A673 (cell line): ENCODE measurements at places on chromosomes 1 and 21.

GRCh38 chr1:83839566-83840173, 159.3 kb downstream of the TTLL7 start:
- no peak for DNase-seq

DNA sequence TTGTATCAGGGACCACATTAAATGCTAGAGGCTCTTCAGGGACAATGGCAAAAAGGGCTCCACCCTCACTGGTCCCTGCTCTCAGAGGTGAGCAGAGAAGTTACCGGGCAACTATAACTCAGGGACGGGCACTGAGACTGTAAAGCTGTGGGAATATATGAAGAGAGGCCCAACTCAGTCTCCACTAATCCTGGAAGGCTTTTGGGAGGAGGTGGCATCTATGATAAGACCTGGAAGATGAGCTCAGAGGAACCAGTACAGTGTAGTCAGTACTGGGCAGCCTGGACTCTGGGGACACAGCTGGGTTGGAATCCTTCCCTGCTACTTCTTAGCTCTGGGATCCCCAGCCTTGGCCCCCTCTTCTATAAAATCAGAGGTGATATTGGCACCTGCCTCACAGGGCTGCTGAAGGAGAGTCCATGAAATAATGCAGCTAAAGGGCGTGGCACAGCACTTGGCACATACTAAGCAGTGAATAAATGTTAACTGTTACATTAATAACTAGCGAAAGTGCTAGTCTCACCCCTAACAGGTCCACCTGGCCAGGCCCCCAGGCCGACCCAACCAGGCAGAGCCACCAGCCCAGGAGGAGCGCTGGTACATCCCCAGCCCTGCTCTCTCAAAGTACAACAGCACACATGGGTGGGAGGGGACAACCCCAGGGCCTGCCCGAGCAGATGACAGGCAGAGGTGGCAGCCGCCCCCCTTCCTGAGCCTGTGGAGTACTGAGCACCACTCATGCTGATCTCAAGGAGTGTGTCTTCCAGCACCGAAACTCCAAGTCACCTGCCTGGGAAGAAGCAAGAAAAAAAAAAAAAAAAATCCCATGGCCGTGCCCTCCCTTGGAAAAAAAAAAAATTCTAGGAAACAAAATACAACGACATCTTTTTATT, 62.7 kb downstream of the CASZ1 start:
- no peak for DNase-seq

DNA sequence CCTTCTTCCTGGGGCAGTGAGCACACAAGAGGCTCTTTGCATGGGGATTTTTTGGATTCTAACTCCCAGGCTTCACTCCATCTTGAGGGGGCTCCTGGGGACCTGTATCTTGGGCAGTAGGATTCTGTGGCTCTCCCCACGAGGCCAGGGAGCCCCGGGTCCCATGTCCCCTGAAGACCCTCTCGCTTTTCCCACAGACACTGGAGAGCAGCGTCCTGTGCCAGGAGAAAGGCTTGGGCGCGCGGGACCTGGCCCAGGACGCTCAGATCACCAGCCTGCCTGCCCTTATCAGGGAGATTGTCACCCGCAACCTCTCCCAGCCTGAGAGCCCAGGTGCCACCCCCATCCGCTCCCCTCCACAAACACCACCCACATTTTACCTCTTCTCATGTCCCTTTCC, 735 bp downstream of the CROCC start:
- no peak for DNase-seq

DNA sequence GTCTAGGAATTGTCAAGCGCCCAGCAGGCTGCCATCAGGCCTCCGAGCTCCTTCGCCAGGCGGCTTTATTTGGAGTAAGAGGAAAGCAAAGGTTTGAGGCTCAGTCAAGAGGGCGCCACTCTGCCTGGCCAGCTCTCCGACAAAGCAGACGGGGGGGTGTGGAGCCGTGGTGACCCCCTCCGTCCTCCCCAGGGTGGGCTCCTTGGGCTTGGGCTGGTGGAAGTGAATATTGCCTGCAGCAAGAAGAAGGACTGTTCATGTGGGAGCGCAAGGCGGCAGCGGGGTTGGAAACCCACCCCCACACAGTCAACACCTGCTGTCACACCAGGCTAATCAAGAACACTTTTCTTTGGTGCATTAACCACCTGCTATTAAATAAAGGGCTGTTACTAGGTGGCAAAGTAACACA, 14.6 kb downstream of the EPHX1 start:
- no peak for DNase-seq

- no peak for DNase-seq
Measured at GRCh38 chr1:226976276-226976977, 36.3 kb downstream of the COQ8A start.

- DNase-seq = no peak
Measured at GRCh38 chr1:174768949-174769348, 230.8 kb upstream of the CACYBP start.

DNA sequence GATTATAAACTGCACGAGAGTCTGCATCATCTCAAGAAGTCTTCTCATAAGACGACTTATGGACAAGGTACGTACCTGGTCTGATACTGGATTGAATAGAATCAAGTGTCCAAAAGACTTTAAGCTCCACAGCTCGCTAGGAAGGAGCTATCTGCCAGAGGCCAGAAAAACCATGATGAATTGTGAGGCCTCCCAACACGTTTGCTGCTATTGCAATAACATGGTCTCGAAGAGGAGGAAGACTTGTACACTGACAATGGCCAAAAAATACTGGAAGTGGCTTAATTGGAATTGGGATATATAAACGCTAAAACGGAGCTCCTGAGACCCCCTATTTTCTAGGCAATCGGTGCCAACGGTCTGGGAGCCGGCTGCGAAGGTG, 534 bp downstream of the DNAJC28 start:
- DNase-seq = peak; percentile 13
